ENCODE measurements at places on chromosomes 6 and 20. TPM values are rescaled to one million over a fixed set of nuclear protein-coding genes. Genes with fewer than 3 reads are reported as not detected.

Gene FAM217A
- not detected for total RNA-seq

Gene MUCL3
- not detected for total RNA-seq

Gene SYNCRIP
- 122 TPM for total RNA-seq

Gene SLC22A2
- 0.23 TPM for total RNA-seq

Gene ID1
- total RNA-seq: 37.3 TPM

Gene LRRC73
- 0.30 TPM for total RNA-seq

Gene GMEB2
- 13.6 TPM for total RNA-seq
